Effector memory CD8-positive, alpha-beta T cell (primary cell): ENCODE measurements at places on chromosomes 12 and 14.

DNA sequence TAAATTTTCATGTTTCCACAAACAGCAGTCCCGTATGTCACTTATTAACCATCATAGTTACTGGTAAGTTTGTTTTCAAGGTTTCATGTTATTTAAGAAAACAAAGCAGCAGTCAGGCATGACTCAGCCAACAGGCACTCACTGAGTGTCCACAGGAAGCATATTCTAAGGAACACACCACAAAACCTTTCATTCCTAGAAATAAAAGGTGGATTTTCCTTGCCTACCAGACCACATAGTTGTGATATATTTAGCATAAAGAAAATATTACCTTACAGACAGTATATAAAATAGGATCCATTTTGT lies 143.3 kb upstream of the AVPR1A start:
- H3K27ac ChIP-seq, result no peak overlapping the region
- no peaks in the 10 kb centered on the region for H3K4me1 ChIP-seq
- no peak overlapping the region for H3K4me3 ChIP-seq
- H3K27me3 ChIP-seq, result no peaks in the 10 kb centered on the region

DNA sequence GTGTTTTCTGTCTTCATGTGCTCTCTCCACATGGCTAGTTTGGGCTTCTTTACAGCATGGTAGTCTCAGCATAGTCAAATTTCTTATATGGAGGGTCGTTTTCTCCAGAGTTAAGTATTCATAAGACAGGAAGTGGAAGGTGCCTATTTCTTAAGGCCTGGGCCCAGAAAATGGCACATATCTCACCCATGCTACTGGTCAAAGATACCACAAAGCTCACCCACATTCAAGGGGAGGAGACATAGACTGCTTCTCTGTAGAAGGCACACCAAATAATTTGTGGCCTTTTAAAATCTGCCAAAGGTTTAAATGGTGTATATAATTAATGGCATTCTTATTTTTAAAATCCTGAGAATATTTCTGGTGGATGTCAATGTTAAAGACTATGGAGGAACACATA lies 44.8 kb downstream of the CCDC91 start:
- H3K36me3 ChIP-seq, result no peaks in the 10 kb centered on the region
- no peak overlapping the region for H3K27ac ChIP-seq
- H3K4me3 ChIP-seq, result no peak overlapping the region
- H3K4me1 ChIP-seq, result peaks cover 8% of the 10 kb centered on the region
- DNase-seq, result no peak

GRCh38 chr14:64870160-64870559 lies 9.5 kb downstream of the SPTB start:
- no peaks in the 10 kb centered on the region for H3K4me1 ChIP-seq
- DNase-seq, result no peak
- H3K36me3 ChIP-seq, result no peaks in the 10 kb centered on the region
- H3K27ac ChIP-seq, result no peak overlapping the region
- H3K4me3 ChIP-seq, result no peak overlapping the region
- H3K27me3 ChIP-seq, result peaks cover 61% of the 10 kb centered on the region

- no peak overlapping the region for H3K4me3 ChIP-seq
- H3K4me1 ChIP-seq, result no peaks in the 10 kb centered on the region
- H3K27ac ChIP-seq, result no peak overlapping the region
- H3K36me3 ChIP-seq, result no peaks in the 10 kb centered on the region
- DNase-seq, result no peak
- H3K27me3 ChIP-seq, result peaks cover 15% of the 10 kb centered on the region
Measured at GRCh38 chr12:5467931-5468330, 36.0 kb downstream of the NTF3 start.

DNA sequence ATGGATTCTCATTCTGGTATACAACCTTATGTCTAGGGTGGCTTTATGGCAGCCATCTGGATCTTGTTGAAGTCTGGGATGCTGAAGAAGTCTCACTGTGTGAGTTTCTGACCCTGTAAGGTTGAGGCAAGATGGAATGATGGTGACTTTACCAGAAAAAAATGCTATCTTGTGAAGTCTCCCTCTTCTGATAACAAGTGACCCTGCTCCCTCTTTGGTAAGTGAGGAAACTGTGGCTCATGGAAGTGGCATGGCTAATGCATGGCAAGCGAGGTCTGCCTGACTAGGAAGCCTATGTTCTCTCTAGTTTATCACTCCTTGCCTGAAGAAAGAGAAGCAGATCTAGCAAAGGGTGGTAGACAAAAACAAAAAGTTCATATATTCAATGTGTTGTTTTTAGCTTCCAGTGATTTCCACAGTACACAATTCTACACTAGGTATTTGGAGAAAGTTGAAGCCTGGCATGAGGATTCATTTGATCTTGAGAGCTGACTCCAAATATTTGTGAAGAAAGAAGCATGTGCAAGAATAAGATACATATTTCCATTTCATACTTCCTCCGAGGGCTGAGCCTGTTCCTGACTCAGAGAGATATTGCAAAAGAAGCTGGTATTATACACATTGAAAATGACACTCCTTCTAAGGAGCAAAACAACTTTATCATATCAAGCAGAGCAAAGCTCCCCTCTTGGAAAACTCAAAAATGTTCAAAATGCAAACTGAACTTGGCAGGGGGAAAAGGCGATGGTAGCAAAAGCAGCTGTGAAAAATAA lies 63.6 kb downstream of the HELB start:
- H3K36me3 ChIP-seq, result peaks cover 5% of the 10 kb centered on the region
- H3K4me1 ChIP-seq, result no peaks in the 10 kb centered on the region
- H3K27ac ChIP-seq, result no peak overlapping the region
- no peaks in the 10 kb centered on the region for H3K27me3 ChIP-seq
- DNase-seq, result no peak
- H3K4me3 ChIP-seq, result no peak overlapping the region

DNA sequence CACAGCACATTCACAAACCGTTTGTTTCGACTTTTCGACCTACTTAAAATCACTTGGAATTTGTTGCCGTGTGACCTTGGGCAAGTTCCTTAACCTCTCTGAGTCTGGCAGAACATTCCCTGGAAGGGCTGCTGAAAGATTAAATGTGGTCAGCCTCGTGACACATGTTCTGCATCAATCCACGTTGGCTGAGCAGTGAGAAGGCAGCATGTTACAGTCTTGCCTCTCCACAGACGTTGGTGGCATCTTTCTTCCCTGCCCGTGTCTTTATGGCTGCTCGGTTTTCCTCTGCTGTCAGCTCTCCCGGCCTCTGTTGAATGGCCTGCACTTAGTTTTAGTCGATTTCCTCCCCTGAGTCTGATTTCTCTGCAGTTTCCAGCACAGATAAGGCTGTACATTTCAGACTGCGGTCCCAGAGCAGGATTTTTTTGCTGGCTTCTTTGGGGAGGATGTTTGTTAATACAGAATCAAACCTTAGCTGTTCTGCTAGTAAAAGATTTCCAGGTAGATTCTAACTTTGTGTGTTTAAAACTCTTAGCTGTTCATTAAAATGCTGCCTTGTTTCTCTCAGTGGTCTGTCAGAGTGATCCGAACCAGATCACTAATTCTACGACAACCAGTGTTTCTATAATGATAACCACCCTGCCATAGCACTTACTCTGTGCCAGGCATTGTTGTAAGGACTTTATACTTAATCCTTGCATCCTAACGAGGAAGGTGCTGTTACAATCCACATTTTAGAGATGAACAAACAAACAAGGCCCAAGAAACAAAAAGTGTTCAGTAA lies 217.1 kb downstream of the CHST11 start:
- DNase-seq, result no peak
- H3K27me3 ChIP-seq, result no peaks in the 10 kb centered on the region
- H3K36me3 ChIP-seq, result peaks cover 10% of the 10 kb centered on the region
- H3K27ac ChIP-seq, result no peak overlapping the region
- no peak overlapping the region for H3K4me3 ChIP-seq

DNA sequence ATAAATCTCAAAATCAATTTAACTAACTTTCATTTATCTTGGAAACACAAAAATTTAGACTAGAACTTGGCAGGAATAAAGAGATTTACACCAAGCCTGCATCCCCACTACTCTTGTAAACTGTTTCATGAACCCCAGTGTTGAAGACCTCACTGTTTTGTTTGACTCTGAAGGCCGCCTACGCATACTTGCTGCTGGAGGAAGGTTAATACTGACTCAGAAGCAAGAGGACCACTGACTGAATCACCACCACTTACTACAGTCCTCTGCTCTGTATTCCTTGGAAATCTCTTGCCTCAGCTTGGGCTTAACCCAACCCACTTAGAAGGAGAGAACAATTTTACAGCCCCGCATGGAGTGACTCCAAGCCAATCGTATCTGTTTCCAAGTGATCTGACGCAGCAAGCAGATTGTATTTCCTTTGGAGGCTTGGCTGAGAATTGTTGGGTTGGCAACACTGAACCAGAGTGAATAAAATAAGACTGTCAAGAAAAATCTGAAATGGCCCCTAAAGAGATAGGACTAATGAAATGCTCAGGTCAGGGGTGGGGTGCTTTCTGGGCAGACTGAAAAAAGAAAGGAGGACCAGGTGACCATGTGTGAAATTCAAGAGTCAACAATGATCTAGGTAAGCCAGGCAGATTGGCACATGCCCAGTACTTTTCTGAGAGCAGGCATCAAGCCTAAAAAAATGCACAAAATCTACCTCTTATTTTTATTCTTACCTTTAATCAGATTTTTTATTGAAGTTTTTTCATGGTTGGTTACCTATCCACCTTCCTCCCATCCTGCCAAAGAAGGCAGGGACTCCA lies 248.6 kb downstream of the ZFP36L1 start:
- peaks cover 2% of the 10 kb centered on the region for H3K4me1 ChIP-seq
- H3K27ac ChIP-seq, result no peak overlapping the region
- H3K36me3 ChIP-seq, result no peaks in the 10 kb centered on the region
- no peak for DNase-seq

DNA sequence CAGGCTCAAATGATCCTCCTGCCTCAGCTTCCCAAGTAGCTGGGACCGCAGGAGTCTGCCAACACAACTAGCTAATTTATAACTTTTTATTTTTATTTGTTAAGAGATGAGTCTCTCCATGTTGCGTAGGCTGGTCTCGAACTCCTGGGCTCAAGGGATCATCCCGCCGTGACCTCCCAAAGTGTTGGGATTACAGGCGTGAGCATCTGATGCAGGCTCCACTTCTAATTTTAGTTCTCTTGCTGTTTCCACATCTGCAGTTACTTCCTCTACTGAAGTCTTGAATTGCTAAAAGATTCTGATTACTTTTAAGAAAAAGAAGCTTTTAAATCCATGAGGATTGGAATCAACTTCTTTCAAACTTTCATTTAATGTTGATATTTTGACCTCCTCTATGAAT lies 13.4 kb upstream of the SNX6 start:
- no peak for DNase-seq
- no peak overlapping the region for H3K4me3 ChIP-seq
- H3K4me1 ChIP-seq, result no peaks in the 10 kb centered on the region
- no peaks in the 10 kb centered on the region for H3K27me3 ChIP-seq
- no peak overlapping the region for H3K27ac ChIP-seq
- H3K36me3 ChIP-seq, result no peaks in the 10 kb centered on the region
